Stimulated activated CD8-positive, alpha-beta memory T cell treated with anti-CD3 and anti-CD28 coated beads, Interleukin-15, amount 100 ng/mL, for 48 hours (primary cell): ENCODE measurements at places on chromosomes 7 and 10.

- DNase-seq, result no peak
Measured at GRCh38 chr7:36301914-36302771, 87.5 kb upstream of the ANLN start.

- DNase-seq, result no peak
Measured at GRCh38 chr10:103638948-103639347, 145.4 kb downstream of the NEURL1 start.

DNA sequence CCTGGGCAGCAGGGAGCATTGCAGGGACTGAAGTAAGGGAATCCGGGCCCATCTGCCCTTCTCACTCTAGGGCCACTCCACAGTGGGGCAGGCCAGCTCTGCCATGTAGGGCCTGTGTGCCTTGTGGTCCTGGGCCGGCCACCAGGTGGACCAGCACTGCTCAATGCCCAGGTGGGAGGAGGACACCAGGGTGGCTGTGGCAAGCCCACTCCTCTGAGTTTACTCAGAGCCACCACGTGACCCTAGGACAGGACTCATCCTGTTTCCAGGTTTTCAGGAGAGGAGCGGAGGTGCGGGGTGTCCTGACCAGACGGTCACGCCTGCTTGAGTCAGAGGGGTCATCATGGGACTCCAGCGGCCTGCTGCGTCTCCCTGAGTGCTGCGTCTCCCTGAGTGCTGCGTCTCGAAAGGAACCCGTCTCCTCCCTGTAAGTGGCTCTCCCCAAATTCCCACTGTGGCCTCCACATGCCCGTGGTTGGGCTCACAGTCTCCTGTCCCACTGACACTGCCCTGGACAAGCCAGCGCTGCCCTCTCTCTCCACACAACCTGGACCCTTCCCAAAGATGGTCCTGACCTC lies 2.9 kb downstream of the CFAP46 start:
- DNase-seq, result no peak

DNA sequence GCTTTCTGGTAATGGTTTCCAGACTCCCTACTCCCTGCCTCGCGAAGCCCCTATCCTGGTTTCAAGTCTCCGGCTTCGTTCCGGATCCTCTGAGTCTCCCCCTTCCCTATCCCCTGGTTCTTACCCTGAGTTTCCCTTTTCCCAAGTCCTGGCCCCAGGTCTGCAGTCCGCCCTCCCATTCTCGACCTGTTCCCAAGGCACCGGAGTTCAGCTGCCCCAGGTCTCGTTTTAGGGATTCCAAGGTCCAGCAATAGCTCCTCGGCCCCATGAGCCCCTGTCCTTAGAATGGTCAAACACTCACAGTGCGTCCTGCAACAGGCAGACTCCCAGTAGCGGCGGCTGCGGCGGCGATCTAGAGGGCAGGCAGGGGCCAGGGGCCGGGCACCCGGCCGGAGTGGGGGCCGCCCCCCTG lies 274 bp downstream of the PITX3 start:
- no peak for DNase-seq

GRCh38 chr7:4072161-4072925 lies 609.8 kb upstream of the FOXK1 start:
- DNase-seq, result no peak

DNA sequence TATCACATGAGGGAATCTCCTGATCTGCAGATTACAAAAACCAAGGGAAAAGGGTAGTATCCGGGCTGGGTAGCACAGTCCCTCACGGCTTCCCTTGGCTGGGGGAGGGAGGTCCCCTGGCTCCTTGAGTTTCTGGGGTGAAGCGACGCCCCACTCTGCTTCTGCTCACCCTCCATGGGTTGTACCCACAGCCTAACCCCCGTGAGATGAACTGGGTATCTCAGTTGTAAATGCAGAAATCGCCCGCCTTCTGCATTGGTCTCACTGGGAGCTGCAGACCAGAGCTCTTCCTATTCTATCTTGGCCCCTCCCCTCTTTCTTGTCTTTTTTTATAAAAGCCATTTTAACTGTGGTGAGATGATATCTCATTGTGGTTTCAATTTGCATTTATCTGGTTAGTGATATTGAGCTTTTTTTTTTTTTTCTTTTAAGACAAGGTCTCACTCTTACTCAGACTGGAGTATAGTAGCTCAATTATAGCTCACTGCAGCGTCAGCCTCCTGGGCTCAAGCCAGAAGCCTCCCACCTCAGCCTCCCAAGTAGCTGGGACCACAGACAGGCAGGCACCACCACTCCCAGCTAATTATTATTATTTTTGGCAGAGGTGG lies 87.8 kb downstream of the ABCC2 start:
- DNase-seq, result peak; percentile 27
